ENCODE measurements at places on chromosomes 12 and 14.
A peak's percentile ranks its signal among the peaks of the same experiment; 100 is the strongest.

- no peak for DNase-seq
These were observed 76.7 kb downstream of the NCOR2 start for GRCh38 chr12:124490584-124491305.

GRCh38 chr12:95909871-95910270, 32.5 kb downstream of the CCDC38 start:
- no peak for DNase-seq

GRCh38 chr12:90984114-90984513, 20.7 kb downstream of the EPYC start:
- DNase-seq, result no peak

GRCh38 chr12:110865521-110865920, 18.7 kb downstream of the CCDC63 start:
- DNase-seq, result no peak

GRCh38 chr14:79438696-79439342, 772.5 kb downstream of the DIO2 start:
- no peak for DNase-seq

- no peak for DNase-seq
These were observed 46.4 kb downstream of the ZFYVE21 start for GRCh38 chr14:103762036-103762435.

DNA sequence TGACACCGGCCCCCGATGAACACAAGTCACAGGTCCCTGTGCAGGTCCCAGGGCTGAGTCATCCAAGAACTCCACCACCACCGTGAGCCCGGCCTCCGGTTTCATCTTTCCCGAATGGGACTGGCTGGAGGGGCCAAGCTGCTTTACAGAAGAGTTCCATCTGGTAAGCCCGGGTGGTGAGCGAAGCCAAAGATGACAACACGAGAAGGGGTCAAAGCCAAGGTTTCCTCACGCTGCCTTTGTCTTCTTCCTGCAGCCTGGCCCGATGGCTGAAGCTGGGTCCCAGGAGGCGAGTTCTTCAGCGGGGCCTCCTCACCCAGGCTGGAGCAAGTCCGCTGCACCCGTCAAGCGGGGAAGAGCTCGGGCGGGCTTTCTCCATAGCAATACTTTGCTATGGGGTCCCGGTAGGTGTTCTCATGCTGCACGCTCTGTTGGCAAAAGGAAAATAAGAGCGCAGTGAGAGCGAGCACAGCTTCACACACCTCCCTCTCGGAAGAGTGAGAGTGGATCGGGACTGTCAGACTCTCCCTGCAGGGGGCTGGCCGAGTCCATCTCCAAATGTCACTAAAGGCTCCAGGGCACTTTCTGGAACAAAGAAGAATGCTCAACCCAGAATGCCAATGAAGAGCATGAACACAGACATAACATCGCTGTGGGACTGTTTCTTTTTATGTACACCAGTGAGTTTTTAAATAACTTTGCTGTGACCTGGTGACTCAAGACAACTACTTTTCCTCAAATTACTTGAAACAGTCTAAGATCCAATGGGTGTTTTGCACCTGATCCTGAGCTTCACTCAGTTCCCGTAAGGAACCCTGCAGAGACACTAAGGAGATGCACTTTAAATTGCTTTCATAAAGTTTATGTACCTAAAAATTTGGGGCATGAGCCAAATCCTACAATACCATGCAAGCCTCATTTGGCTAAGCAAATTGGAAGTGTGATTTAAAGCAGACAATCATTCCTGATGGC, 20.1 kb downstream of the SPRING1 start:
- peak; percentile 29 for DNase-seq

GRCh38 chr14:95440951-95441350, 75.5 kb downstream of the SYNE3 start:
- no peak for DNase-seq

DNA sequence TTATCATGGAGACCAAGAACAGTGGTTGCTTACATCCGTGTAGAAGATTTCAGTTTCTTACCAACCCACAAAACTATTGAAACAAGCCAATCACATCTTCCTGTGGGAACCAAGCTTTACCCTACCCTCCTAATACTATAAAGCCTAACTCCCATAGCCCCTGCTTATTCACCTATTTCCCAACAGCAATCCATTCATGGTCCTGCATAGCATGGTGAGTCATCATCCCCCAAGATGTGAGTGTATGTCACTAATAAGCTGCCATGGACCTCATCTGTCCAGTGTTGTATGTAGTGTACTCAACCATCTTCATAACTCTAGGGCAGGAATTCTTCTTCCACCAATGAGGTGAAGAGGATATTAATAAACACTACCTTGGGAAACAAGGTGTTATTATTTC, 1620.4 kb upstream of the FLRT2 start:
- no peak for DNase-seq

DNA sequence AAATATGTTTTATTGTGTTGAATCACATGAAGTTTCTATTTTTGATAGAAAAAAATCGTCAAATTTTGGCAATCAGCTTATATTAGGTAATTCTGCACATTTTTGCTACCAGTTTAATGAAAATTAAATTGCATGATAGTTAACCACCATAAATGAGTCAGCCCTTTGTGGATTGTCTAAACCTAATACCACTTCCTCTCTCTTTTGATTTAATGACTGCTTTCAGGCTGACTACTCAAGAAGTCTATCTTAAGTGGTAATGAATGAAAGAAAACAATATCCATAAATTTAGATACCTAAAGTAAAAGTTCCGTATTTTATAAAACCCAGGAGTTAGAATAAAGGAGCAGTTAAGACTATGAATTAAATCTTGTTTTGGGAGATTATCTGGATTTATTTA, 450.5 kb downstream of the TMEM117 start:
- DNase-seq, result no peak

DNA sequence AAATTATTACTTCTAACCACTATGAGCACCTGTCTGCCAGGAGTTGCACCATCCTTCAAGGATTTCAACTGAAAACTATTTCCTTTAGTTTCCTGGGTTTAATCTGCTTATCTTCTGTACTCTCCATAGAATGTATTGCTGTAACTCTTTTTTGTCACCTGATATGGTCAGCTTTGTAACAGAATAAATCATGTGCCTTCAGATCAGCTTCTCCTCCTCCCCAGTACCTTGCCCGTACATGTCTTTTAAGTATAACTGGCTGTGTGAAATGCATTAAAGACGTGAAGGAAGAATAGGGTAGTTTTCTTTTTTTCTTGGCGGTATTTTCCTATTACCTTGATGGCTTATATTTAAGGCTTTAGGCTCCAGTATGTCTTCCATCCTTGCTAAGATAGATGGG, 200.3 kb upstream of the NAV3 start:
- DNase-seq, result no peak

- DNase-seq, result no peak
These were observed 22.2 kb downstream of the DUSP16 start for GRCh38 chr12:12540261-12541013.

DNA sequence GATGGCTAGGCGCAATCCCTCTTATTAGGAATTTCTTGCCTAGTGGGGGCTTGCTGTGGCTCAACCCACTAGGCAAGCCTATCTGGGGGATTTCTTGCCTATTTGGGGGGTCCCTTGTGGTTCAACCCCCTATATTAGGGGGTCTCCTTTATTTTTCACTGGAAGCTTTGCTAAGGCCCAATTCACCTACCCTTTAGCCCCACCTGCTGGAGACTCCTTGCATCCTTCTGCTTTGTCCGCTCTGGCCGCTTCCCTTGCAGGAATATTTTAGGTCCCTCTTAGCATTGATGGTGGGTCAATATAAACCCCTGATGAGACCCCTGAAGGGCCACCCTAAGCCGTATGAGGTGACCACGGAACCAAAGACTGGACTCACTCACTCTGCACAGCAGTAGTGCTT, 1552.1 kb downstream of the AACS start:
- DNase-seq, result no peak

DNA sequence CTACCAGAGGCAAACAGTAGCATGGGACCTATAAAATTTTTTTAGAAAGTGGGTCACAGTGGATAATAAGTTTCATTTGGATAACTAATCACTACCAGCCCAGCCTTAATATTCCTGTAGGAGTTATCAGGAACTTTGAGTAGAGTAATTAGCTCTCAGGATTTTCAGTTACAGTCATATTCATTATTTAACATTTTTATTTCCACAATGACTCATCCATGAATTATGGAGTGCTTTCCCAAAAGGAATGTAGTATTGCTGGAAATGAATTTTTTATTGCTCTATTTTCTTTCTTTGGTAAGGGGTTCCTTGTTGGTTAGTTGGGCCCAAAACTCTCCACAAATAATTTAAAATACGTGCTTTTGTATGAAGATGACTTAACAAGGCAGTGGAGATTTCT, 53.7 kb downstream of the ERC1 start:
- no peak for DNase-seq

DNA sequence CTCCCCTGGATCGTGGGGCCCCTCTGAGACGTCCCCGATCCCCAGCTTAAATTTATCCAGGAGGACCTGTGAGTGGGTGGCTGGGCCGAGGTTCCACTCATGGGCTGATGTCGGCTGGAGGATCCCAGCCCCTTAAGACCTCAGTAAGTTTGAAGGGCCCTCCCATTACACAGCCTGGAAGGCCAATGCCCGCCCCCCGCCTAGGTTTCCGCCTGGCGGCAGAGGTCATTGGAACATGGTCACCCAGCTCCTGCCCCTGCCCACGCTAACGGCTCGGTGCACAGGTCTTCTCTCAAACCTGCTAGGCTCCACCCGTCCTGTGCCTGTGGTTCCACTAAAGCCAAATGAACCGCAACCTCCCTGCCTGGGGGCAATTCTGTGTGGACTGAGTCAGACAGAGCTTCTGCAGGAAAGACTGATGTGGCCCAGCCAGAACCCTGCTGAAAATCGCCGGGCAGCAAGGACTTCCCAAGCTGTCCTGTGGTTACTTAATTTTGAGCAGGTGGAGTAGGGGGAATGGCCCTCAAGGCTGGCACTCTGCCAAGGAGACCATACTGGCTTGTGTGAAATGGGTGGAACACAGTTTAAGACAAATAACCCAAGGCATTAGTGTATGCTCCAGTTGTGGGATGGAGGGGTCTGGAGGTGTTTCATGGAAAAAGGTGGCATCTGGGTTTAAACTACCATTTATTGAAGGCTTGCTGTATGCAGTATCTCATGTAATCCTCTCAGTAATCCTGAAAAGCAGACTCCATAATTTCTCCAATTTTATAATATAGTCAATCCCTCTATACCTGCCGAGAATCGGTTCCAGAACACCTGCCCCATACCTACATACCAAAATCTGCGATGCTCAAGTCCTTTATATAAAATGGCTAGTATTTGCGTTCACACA, 903 bp upstream of the NT5DC3 start:
- no peak for DNase-seq

GRCh38 chr14:65012353-65012752, 25.7 kb downstream of the FNTB start:
- no peak for DNase-seq

GRCh38 chr14:58665773-58666500, 28.2 kb downstream of the DACT1 start:
- DNase-seq, result no peak

DNA sequence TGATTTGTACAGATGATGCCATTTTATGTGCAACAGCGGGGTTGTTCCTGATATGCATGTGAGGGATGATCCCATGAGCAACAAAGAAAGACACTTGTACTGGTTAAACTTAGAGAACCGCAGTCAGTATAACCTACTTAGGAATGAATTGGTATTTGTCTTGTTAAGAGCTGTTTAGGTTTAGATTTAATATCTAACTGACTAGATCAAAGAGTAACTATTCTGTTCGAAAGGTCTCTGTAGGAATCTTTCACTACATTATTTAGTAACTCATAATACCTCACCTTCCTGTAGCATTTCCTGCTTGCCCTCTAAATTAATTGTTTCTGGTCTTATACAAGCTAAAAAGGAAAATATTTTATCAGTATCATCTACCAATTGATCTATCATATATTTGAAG, 350.4 kb downstream of the TRHDE start:
- no peak for DNase-seq

GRCh38 chr12:4140581-4141301, 132.8 kb upstream of the CCND2 start:
- no peak for DNase-seq

DNA sequence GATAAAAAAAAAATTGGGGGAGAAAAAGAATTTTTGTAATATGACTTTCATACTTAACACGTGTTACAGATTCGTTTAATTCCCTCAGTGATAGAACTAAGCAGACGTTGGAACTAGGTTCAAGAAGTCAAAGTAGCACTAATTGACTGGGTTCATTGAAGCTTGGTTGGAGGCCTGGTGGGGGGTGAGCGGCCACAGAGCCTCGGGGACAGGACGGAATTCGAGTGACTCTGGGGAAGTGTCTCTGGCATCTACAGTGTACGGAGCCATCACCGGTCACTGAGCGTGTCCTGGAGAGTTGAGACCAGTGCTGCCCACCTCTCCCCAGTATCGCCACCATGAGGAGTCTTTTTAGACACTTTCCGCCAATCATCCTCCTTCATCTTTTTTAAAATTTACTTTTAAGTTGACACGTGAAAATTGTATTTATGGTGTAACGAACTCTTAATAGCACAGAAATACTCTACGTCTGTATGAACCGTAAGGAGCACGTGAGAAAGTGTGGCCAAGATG, 1.3 kb downstream of the ZFYVE21 start:
- DNase-seq, result no peak

DNA sequence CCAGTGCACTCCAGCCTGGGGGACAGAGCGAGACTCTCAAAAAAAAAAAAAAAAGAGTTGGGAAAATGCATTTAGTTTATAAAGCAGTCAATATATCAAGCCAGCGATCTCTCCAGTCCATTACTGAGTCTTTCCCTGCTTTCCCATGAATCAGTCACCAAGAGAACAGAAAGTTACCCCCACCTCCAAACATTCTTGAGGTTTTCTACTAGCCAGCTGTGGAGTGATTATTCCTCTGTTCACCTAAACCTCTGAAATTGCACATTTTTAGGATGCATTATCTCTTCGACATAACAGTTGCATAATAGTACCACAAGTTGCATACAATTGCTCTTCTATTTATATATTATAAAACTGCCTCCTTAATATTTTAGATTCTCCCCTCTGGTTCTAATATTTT, 134.8 kb upstream of the DIO3 start:
- no peak for DNase-seq

GRCh38 chr12:50780013-50780412, 16.1 kb downstream of the ATF1 start:
- no peak for DNase-seq

DNA sequence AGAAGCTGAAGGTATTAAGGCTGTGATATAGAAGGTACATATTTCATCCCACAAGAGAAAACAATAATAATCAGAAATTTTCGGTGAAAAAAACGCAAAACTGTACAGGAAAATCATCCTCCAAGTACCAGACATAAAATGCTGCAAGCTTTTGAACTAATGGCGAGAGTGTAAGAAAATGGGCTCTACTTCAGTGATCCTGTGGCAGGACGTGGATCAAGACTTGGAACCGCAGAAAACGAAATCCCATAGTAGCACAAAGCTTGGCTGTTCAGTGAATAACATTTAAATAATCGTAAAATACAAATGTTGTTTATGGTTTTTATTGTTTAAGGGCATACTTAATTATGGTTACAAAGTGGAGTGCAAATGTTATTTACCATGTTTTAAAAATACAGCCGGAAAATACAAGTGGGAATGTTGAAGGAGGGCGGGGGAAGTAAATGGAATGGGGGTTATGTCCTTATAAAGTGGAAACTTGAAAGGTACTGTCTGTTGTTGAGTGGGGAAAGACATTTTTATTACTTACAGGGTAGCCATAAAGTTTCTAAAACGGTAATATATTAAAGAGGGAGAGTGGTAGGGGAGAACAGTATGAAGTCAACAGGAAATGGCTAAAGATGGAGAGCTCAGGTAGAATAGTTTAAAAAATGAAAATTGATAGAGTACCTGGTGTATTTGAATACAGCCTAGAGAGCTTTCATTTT, 1.1 kb downstream of the SMIM10L1 start:
- no peak for DNase-seq

GRCh38 chr14:93744876-93745275, 43.4 kb downstream of the PRIMA1 start:
- no peak for DNase-seq

GRCh38 chr14:72855913-72856312, 38.0 kb downstream of the DPF3 start:
- no peak for DNase-seq
